ENCODE measurements at places on chromosomes 2 and 18.

- DNase-seq = no peak
Observed at GRCh38 chr2:17793803-17794354, 22.4 kb upstream of the MSGN1 start.

DNA sequence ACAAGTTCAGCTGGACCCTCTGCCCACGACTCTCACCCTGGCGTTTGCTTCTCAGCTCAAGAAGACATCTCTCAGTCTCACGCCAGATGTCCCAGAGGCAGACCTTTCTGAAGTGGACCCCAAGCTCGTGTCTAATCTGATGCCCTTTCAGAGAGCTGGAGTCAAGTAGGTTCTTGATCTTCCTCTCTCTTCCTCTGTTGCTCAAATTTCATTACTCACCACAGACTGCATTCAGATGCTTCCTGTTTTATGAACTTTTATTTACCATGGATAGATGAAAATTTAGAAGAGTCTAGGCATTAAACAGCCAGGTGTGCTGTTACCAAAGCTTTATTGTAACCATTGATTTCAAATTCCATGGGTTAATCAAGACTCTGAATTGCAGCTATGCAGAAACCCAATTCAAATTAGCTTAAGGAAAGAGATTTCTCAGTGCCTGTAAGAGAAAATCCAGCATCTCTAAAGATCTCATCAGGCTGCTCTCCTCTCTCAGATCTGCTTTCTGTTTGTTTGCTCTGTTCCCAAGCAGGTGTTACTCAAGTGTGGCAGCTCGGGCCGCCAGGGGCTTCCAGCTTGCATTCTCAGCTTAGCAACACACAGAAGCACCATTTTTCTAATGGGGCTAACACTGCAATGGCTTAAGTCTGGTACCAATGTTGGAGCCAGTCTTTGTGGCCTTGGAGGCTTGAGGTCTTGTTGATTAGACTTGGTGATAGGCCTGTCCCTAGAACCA lies 16.5 kb downstream of the SMARCAL1 start:
- DNase-seq = no peak

DNA sequence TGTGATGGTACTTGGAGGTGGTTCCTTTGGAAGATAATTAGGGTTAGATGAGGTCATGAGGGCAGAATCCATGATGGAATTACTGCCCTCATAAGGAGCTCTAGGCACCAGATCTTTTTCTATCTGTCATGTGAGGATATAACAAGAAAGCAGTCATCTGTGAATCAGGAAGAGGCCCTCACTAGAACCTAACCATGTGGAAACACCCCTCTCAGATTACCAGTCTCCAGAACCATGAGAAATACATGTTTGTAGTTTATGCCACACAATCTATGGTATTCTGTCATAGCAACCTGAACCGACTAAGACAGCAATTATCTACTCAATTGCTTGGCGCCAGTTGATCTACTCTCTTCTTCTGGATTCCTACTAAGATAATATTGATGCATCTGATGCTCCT lies 2.4 kb upstream of the SERPINB10 start:
- no peak for DNase-seq

DNA sequence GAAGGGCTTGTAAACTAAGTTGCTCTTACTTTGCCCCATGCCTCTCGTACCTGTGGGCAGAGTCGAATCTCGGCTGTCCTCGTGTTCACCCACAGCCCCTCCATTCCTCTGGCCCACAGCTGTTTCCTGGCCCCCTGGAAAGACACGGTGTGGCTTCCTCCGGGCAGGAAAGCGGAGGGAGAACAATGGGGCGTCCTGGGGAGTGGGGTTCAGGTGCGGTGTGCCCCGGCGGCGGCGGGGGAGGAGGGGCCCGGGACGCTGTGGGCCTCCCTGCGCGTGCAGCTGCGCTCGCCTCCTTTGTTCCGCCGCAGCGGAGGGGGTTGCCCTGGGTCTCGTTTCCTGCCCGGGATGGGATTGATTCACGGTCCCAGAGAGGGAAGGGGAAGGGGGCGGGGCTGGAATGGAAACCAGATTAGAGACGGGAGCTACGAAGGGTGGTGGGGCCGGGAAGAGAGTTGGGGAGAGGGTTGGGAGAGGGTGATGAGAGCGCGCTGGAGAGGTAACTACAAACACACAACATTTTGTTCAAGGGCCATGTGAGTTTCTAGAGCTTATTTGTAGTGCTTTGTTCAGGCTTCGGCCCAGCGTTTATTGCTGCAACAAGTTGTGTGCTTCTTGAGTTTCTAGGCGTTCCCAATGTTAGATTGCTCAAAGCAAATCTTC lies 796 bp downstream of the MYO1B start:
- DNase-seq = peak; percentile 50

GRCh38 chr2:170216981-170217380 lies 39.0 kb downstream of the MYO3B start:
- DNase-seq = no peak

- DNase-seq = no peak
Observed at GRCh38 chr2:75278821-75279379, 79.6 kb upstream of the TACR1 start.

DNA sequence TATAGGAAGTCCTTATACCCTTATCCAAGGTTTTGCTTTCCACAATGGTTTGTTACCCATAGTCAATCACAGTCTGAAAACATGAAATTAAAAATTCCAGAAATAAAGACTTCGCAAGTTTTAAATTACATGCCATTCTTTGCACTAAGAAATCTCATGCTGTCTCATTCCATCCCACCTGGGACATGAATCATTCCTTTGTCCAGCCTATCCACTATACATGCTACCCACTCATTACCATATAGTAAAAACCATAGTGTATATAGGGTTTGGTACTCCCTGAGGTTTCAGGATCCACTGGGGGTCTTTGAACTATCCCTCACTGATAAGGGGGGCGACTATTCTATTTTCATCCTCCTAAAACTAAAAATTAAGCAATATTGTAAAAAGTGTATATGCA lies 17.0 kb downstream of the SP3 start:
- DNase-seq = no peak

- no peak for DNase-seq
Observed at GRCh38 chr2:21017748-21018276, 26.1 kb downstream of the APOB start.

DNA sequence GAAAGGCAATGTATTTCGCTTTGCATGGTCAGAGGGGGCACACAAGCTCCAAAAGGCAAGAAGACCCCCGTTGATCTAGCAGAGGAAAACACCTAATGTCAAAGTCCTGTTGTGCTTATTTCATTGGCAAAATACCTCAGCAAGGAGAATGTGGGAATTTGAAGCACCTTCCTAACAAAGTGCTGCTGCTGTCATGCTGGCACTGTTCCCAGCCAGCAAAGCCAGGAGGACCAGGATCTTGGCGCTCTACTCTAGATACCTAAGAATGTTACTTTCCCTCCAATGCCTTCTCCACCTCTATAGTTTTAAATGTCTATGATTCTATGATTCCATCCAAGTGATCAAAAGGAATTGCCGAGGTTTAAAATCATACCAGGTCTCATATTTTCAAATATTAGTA lies 867.9 kb upstream of the POU3F3 start:
- no peak for DNase-seq

GRCh38 chr2:232075080-232075479 lies 113.6 kb downstream of the DIS3L2 start:
- no peak for DNase-seq

DNA sequence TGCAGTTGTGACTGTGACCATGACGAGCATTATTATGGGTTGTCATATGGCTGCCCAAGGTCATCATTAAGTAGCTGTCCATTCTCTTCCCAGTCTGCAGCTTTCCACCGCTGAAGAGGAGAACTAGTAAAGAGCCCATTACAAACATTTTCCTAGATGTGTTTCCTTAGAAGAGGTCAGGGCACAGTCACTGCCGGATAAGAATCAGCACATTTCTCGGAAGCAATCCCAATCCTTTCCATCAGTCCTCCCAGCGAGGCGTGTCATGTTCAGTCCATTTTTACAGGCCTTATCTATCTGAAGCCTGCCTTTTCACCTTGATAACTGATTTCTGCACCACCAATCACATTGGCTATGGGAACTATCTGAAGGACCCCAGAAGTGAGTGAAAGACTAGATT lies 319.9 kb upstream of the SLC14A2 start:
- DNase-seq = no peak

DNA sequence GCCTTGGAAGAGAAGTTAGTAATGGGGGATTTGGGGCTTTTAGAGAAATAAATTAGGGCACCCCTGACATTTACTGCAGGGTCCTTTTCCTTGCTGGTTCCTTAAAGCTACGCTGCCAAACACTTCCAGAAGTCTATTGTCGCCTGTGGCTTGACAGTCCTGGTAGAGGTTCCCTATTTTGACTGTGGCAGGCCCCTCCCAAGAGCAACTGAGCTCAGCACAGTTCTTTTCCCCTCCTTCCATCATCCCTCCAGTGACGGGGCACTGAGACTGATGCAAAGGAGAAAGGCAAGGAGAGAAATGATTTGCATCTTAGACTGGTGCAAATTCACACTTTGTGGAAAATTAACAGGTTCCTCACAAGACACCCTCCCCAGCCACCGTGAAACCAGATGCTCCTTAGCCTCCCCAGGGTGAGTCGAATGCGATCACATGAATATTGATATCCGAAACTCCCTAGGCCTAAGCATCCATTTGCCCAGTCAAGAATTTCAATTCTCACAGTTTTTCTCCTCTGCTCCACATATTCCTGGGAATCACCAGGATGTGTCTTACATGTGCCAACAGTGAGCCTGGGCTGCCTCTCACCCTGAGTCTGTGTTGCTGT lies 45.4 kb downstream of the RABL2A start:
- no peak for DNase-seq

DNA sequence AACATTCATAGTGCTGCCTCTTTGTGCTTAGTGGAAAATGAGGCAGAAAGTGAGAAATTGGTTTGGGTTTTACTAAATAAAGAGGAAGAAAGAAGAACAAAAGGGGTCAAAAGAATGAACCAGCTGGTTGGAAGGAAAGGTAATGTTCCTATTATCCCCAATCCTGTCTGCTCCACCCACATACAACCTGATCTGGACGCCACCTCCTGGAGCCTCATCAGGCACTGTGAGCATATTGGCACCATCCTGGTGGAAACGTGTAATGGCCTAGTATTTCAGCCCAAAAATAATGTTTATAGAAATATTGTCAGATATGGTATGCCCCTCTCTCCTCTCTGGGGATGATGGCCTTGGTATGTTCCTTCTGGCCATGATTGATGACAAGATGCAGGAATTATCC lies 35.6 kb upstream of the ASNSD1 start:
- no peak for DNase-seq

DNA sequence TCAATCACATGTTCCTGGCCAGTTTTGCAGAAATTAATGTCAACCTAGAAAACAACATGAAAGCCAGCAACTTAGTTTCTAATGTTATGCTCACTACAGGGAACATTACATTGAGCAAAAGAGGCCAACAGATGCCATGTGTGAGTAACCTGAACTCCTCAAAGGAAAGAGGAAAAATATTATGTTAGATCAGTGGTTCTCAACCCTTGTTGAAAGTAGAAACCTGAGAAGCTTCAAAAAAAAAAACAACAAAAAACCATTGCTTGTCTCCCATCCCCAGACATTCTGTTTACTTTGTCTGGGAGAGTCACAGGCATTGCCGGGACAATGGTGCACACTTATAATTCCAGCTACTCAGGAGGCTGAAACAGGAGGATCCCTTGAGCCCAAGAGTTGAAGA lies 57.7 kb downstream of the METTL4 start:
- no peak for DNase-seq

DNA sequence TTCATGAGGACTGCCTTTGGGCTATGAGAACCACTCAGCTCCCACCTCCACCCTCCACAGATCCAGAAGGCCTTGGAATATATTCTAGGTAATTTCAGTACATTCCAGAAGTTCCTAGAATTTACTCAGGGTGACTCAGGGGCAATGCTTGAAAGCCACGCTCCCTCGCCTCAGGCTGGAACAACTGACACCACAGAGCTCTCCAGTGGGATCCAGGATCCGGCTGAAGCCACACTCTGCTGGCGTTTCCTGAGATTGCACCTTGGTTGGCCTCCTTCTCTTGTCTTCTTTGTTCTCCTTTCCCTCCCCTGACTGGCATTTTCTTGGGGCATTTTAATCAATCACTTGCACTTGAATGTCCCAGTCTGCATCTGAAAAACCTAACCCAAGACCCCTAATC lies 92.6 kb upstream of the KCNE4 start:
- DNase-seq = peak; percentile 81

DNA sequence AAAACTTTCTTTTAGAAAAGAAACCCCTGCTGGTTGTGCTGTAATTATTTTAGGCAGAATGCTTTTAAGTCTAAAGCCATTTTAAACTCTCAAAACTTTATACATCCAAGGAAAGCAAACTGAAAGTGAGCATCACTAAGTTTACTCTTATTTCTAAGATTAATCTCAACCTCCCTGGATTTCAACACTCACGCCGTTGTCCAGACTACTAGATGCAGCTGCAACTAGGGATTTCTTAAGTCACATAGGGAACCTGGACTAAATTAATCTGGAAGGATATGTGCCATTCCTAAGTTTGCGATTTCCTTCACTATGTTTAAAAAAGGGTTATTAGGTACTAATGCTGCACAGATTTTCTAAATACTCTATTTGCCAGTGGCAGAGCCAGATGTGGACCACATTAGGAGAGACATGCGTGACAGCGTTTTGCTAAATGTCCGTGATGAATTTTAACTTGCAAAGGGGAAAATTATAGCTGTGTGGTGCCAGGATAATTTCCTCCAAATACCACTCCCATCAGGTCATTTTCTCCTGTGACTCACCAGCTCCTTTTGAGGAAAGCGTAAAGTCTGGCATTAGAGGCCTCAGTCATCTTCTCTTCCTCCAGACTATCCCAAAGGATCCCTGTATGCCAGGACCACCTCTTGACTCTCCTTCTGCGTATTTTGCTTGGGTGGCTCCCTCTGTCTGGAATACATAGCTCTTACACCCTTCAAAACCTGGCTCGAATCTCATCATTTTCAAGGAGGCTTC lies 143.7 kb downstream of the ATL2 start:
- no peak for DNase-seq

- no peak for DNase-seq
Observed at GRCh38 chr2:240161087-240161750, 20.8 kb upstream of the OTOS start.

DNA sequence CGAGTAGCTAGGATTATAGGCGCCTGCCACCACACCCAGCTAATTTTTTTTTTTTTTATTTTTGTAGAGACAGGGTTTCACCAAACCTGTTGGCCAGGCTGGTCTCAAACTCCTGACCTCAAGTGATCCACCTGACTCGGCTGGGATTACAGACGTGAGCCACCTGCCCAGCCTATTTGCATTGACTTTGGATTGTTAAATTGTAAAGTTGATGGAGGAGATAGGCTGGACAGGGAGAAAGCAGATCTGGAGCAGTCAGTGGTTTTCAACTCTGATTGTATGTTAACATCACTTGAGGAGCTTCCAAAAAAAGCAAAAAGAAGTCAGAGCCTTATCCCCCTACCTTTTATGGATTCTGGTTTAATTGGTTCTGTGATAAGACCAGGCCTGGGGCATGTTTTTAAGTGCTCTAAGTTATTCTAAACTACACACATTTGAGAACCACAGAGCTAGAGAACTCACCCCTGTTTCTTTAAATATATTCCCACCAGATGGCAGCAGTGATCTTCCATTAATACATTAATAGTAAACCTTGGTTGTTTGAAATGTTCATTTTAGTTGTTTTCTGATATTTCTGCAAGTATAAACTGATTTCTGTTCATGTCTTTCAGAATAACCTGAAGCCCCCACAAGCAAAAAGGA lies 7.5 kb downstream of the C2orf49 start:
- DNase-seq = no peak

- no peak for DNase-seq
Observed at GRCh38 chr18:9861157-9861556, 24.6 kb upstream of the TXNDC2 start.

GRCh38 chr2:226118471-226119429 lies 680.9 kb downstream of the IRS1 start:
- DNase-seq = no peak
